ENCODE measurements at places on chromosomes 4 and X. TPM values are rescaled to one million over a fixed set of nuclear protein-coding genes. Genes with fewer than 3 reads are reported as not detected.

Gene PDGFC
- total RNA-seq, result 2.9 TPM

Gene KLB
- 0.06 TPM for total RNA-seq

Gene F9
- not detected for total RNA-seq

Gene DRP2
- total RNA-seq, result 0.27 TPM

Gene RFC1
- total RNA-seq, result 18.8 TPM

Gene PCDH11X
- total RNA-seq, result not detected

Gene ADRA2C
- 5.9 TPM for total RNA-seq

Gene PLAC8
- total RNA-seq, result not detected

Gene CXXC4
- not detected for total RNA-seq

Gene MCF2
- not detected for total RNA-seq

Gene FAT1
- total RNA-seq, result 153 TPM

Gene STK32B
- total RNA-seq, result 18.0 TPM

Gene DCAF4L1
- 0.11 TPM for total RNA-seq

Gene NPY1R
- not detected for total RNA-seq

Gene TMEM35A
- total RNA-seq, result not detected
